Panc1 (cell line): ENCODE measurements at places on chromosomes 7 and 10.

DNA sequence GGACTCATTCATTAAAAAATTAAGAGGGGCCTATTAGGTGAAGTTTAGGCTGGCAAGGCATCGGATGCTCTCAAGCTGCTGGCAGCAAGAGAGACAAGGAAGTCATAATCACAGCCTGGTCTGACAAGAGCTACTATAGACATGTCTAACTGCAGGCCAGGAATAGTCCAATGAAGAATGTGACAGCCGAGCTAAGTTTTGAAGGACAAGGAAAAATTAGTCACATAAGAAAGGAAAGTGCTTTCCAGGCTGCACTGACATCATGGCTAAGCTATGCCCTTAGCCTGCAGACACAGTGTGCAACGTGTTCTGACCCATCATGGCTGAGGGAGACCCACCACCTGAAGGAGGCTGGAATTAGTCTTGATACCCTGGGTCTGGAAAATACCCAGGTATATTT lies 281.1 kb downstream of the PLXNA4 start:
- no peak for DNase-seq

GRCh38 chr7:38482521-38482920 lies 148.7 kb downstream of the AMPH start:
- DNase-seq: peak; percentile 7

GRCh38 chr10:5888351-5888750 lies 1.3 kb downstream of the ANKRD16 start:
- DNase-seq: no peak

DNA sequence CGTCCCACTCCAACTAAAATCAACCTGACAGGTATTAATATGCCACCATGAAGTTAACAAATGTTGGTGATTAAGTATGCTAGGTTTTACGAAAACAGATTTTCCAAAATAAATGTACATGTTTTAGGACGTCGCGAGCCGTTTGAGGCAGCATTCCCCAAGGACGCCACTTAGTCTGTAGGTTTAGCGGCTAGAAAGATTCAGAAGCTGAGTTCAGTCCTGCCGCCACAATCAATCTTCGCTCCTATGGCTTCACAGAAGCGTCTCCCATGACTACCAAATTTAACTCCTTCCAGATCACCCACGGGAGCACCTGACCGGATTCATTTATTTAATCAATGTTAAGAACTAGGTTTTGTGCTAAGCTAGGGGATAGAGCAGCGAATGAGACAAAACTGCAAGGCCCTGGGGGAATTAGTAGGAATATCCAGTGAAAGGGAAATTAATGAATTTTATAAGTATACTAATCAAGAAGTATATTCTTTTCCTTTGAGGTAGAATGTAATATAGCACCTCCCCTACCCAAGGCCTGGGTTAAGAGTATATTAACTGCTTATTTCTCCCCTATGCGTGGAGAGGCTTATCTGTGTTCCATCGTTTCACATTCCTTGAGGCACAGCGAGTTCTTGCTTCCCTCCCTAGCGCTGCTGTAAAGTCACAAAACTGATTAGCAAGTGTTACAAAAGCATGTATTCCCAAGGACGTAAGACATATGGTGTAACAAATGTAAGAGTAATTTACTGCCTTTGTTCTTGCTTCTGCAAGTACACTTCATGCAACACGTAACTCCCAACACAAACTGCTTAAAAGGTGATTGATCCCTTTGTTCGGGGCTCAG lies 994 bp upstream of the CYP51A1 start:
- DNase-seq: peak; percentile 27

DNA sequence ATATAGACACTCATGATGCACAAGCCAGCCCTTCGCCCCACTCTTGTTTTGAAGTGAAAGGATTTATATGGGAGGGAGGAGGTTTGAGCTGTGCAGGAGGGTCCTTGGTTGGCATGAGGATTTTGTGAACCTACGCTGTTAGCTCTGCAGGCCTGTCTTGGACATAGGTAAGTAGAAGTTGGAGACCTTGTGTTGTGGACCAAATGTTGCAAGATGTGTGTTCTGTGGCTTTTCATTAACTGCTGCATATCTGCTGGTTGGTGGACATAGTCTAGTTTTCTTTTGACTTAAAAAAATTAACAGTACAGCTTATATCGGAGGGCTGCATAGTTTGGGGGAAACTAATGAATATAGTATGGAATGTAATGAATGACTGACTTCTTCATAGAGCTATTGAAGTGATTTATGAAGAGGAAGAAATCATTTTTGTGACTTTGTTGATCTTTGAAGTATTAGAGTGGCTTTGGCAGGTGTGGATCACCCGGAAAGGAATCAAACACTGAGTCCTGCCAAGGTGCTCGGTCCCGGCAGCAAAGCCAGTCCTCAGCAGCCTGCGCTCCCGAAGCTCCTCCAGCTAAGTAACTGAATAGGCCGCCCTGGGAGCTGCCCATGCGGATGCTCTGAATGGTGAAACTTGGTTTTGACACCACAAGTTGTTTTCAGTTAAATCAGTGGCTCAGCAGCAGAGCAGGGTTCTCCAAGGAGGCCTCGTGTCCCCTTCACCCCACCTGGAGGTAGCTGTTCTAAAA lies 3.2 kb downstream of the MGMT start:
- no peak for DNase-seq
